ENCODE measurements at places on chromosomes 3 and 15.
A peak's percentile ranks its signal among the peaks of the same experiment; 100 is the strongest.

DNA sequence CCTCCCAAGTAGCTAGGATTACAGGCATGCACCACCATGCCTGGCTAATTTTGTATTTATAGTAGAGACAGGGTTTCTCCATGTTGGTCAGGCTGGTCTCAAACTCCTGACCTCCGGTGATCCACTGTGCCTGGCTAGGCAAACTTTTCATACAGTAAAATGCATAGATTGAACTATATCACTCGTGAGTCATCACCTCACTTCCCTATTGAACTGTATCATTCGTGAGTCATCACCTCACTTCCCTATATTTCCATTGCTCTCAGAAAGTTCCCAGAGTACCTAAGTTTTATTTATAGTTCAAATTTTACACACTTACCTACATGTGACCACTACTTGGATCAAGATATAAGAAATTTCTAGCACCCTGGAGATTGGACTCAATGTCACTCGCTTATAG, 73.6 kb upstream of the ACAD9 start:
- DNase-seq: no peak

DNA sequence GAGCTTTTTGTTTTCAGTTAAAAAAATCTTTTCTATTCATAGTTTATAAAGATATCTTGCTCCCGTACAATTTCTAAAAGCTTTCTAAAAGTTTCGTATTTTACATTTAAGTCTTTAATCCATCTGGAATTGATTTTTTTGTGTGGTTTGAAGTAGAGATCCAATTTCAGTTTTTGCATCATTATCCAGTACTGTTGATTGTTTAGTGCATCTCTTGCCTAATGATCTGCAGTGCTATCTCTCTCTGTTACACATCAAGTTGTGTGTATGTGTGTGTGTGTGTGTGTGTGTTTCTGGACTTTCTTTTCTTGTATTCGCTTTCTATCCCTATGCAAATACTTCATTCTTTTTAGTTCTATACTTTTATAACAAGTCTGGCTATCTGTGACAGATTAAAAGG, 605.8 kb upstream of the DPPA4 start:
- DNase-seq: no peak

DNA sequence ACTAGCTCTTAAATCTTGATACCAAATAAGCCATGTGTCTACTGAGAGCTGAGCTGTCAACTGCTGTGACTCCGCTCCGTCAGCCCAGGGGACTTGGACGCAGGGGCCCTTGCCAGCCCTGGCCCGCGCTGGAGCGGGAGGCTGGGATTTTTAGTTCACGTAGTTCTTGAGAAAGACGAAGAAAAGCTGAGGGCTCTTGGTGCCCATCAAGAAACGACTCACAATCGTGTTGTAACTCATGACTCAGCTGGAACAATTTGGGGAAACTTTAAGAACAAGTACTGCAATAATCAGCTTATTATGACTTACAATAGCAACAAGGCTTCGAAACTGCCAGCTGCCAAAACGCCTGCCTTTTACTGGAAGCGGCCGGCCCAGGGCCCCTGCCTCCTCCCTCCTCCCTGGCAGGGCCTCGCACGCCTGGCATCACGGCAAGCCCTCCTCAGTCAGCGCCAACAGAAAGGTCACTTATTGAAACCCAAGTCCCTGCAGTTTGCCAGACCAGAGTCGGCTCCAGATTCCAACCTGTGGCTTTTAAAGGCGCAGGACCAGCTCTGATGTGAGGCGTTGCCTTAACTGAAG, 60.3 kb downstream of the RGMA start:
- DNase-seq: peak; percentile 25

- DNase-seq: peak; percentile 34
Measured at GRCh38 chr15:38555686-38556334, 8.8 kb downstream of the RASGRP1 start.

- DNase-seq: no peak
Measured at GRCh38 chr15:79535536-79535935, 103.4 kb downstream of the MINAR1 start.

DNA sequence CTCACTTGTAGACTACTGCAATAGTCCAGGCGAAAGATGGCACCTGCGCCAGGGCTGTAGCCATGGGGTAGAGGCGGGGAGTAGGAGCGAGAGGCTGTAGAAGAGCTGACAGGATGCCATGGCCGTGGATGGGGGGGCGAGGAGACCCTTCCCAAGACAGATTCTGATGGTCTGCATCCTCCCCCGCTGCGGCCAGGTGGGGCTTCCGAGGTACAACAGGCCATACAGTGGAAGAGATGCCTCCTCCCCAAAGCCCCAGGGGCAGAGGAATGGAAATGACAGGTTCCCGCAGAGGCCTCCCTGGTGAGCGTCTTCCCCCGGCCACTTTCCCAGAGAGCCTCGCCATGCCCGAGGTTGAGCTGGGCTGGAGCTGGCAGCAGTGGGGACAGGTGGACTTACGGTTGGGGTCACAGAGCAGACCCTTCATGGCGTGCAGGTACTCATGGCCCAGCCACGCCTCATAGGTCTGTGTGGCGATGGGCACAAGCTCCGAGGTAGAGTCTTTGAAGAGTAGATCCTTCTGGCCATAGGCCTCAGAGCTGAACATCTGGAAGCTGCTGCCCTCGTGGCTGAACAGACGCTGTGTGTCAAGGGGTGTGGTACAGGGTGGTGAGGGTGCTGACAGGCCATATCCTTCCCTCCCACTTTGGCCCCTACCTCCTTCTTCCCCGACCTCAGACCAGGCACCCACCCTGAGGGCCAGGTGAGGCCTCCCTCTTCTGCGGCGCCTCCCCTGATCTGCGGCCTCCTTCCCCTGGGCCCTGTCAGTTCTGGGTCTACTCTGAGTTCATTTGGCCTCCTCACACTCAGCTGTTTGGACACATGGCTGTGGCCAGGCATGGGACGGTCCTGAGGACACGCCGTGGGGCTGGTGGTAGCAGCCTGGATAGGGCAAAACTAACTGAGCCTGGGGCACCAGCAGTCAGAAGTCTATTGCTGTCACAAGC, 13.6 kb downstream of the MELTF start:
- no peak for DNase-seq

GRCh38 chr3:127867986-127868385, 45.7 kb upstream of the MGLL start:
- no peak for DNase-seq

GRCh38 chr3:25036633-25037032, 391.4 kb upstream of the RARB start:
- no peak for DNase-seq

DNA sequence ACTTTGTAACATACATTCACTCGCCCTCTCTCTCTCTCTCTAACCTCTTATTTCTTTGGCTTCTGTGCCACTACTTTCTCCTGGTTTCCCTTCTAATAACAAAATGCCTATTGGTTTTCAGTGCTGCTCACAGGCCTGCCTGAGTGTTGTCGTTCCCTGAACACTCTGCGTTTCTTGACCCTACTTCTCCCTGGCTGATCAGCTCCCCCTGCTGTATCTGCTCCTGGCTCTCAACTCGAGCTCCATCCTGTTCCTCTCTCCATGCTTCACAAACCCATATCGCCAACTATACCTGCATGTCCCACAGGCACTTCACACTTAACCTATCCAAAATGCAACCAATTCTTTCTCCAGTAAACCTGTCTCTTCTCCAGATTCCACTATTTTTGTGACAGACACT, 111.4 kb downstream of the OPA1 start:
- no peak for DNase-seq

- DNase-seq: no peak
Measured at GRCh38 chr3:113274425-113275257, 63.3 kb downstream of the BOC start.

DNA sequence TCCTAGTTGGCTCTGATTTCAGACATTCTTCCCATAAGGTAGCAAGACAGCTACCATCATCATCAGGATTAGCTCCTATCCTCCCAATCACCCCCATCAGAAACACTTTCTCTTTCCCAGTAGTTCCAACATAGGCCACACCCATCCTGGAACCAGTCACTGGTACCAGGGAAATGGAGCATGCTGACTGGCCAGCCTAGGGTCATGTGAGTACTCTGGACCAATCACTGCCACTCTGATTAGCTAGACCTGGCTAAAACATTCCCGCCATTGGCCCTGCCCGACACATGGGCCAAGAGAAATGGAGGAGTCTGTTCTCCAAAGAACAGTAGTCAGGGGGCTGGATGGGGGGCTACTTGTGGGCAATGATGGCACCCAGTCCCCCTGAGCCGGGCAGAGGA, 12.4 kb downstream of the EFCC1 start:
- no peak for DNase-seq
